ENCODE measurements at places on chromosomes 5 and 9. TPM values are rescaled to one million over a fixed set of nuclear protein-coding genes. Genes with fewer than 3 reads are reported as not detected.
A peak's percentile ranks its signal among the peaks of the same experiment; 100 is the strongest.

MCIDAS gene
- not detected for total RNA-seq

GRCh38 chr9:76629205-76629990 lies 134.8 kb upstream of the PCA3 start:
- DNase-seq, result no peak

DRD1 gene
- 0.77 TPM for total RNA-seq

DNA sequence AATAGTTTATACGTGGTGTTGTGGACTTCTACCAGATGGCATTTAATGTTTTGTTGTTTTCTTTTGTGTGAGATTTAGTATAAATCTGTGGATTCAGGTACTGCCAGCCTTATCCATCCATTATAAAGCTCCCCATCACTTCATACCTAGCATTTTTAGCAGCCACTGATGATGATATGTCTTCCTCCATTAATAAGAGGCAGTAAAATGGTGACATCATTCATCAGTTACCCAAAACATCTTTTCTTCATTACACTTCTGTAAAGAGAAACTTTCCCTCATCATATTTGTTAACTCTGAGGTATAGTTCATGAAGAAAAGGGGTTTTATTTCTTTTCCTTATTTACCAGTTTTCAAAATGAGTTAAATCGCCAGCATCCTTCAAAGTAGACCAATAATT lies 19.4 kb downstream of the CHD1 start:
- no peak for DNase-seq

- peak; percentile 10 for DNase-seq
Observed at GRCh38 chr5:54249210-54250028, 61.0 kb downstream of the ARL15 start.

DNA sequence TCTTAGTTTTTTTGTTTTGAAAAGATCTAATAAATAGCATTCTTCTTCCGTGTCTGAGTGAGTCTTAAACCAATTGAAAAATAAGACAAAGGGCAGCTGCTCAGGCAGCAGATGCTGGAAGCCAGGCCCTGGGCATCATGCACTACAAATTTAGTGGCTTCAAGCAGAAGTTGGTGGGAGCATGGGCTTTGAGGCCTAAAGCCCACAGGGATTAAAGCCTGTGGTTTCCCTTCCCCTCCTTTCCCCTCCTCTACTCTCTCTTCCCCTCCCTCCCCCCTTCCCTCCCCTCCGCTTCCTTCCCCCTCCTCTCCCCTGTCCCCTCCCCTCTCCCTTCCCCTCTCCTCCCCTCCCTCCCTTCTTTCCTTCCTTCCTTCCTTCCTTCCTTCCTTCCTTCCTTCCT lies 20.1 kb upstream of the KIF4B start:
- DNase-seq, result no peak

MAMDC4 gene
- total RNA-seq, result 17.7 TPM

- DNase-seq, result no peak
Observed at GRCh38 chr5:91176288-91177016, 206.7 kb downstream of the ARRDC3 start.

DNA sequence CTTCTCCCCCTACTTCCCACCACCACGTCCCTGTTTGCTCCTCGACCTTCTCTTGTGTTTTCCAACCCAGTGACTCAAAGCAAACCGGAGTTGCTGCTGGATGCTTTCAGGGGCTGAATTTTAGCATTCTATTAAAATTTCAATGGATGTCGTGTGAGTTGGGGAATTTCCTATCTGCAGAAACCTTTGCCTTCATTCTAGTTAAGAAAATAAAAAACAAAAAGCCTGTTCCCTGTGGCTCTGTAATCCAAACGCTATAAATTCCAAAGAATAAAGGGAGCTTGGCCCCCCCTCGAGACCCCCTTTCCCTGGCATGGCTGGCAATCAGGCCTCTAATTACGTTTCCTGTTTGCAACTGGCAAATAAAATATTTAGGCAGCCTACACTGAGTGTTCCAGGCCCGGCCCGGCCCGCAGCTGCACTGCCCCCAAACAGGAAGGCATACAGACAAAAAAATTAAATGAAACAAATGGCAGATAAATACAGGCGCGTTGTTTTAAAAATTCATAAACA lies 139.4 kb upstream of the PPP1R26 start:
- DNase-seq, result no peak

SIT1 gene
- 0.68 TPM for total RNA-seq

- DNase-seq, result no peak
Observed at GRCh38 chr9:89077519-89077918, 86.3 kb downstream of the S1PR3 start.

- DNase-seq, result no peak
Observed at GRCh38 chr9:115674091-115674490, 479.5 kb upstream of the PAPPA start.

- no peak for DNase-seq
Observed at GRCh38 chr5:2112173-2113025, 229.7 kb upstream of the IRX4 start.

Measured in prostate gland (tissue), 2 donors.